ENCODE measurements at places on chromosomes 4 and X. TPM values are rescaled to one million over a fixed set of nuclear protein-coding genes. Genes with fewer than 3 reads are reported as not detected.

GRCh38 chrX:53594354-53594753 is 92.2 kb downstream of the HUWE1 start:
- DNase-seq: no peak

DNA sequence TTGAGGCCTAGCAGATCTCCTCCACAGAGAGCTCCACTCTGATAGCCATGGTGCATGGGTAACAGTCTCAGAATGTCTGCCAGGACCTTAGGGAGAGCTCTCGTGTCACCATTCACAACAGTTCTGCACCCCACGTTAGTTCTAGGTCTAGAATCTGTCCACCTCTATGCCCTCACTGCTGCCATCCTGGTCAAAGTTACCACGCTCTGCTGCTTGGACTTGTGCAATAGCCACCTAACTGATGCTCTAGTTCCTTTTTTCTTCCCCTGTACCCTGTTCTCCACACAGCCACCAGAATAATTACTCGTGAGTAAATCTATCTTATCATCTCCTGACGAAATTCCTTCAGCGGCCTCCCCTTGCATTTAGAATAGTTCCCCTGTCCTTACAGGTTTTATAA is 268.8 kb upstream of the GATB start:
- DNase-seq: no peak

The PNMA6F gene
- total RNA-seq: not detected

The MSANTD1 gene
- 0.16 TPM for total RNA-seq

GRCh38 chr4:149823769-149824221 is 8.2 kb upstream of the IQCM start:
- no peak for DNase-seq

GRCh38 chr4:78320349-78320935 is 231.1 kb upstream of the ANXA3 start:
- DNase-seq: no peak

The RPS6KA6 gene
- 2.5 TPM for total RNA-seq

The CYBB gene
- 28.5 TPM for total RNA-seq

- DNase-seq: peak; percentile 63
Measured at GRCh38 chrX:19747652-19748610, 139.5 kb downstream of the SH3KBP1 start.

The SLC6A14 gene
- total RNA-seq: not detected

- DNase-seq: no peak
Measured at GRCh38 chr4:6404611-6405396, 67.6 kb downstream of the PPP2R2C start.

The PAGE4 gene
- total RNA-seq: not detected

DNA sequence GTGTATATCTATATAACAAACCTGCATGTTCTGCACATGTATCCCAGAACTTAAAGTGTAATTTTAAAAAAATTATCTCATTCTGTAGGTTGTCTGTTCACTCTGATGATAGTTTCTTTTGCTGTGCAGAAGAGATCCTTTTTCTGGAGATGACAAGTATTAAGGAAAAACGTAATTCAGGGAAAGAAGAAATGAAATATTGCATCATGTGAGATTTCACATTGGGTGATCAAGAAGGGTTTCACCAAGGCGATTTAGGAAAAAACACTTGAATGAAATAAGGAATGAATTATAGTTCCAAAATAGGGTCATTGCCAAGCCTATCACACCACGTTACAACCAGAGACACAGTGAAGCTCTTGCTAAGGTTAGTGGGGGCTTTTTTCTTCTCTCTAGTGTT is 227.9 kb downstream of the HNRNPD start:
- DNase-seq: no peak

DNA sequence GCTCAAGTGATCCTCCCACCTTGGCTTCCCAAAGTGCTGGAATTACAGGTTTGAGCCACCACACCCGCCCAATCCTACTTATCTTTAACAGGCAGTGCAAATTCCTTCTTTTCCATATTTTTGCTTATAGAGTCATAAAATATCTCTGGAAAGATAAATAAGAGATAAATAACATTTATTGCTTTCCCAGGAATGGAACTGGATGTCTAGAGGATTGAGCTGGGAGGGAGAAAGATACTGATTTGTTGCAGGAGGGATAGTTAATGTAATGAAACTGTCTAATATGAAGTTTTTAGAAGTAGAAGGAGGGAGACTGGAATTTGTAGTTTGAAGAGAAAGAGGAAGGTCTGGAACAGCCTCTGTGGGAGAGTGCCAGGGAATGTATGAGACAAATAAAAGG is 20.2 kb downstream of the ITGB1BP2 start:
- no peak for DNase-seq

DNA sequence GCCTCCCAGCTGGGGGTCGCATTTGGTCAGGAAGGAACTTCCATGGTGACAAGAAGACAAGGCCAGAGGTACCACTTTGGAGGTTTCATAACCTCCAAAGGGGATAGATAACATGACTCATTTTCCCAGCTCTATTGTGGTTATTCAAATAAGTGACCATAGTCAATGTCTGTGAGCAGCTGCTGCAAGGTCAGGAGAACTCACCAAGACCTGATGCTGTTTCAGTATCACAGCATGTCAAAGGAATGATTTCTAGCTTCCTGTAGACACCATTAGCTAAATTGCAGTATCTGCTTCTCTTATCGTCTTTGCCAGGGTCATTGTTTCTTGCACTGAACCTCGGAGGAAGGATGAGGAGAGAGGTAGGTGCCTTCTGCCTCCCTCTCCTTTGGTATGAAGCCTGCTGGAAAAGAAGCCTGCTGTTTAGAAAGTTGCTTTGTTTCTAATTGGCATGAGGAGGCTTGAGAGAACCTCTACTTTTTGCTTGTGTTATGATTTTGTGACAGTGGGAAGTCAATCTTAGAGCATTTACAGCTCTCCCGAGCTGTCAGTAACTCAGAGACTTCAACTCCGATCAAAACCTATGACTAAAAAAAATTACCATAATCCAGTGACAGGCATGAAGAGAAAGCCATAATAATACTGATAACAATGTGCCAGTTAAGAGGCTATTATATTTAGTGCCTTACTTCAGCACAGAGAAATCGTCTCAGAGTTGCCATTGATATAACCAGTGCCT is 38.0 kb upstream of the GATB start:
- DNase-seq: no peak

The CT83 gene
- not detected for total RNA-seq

DNA sequence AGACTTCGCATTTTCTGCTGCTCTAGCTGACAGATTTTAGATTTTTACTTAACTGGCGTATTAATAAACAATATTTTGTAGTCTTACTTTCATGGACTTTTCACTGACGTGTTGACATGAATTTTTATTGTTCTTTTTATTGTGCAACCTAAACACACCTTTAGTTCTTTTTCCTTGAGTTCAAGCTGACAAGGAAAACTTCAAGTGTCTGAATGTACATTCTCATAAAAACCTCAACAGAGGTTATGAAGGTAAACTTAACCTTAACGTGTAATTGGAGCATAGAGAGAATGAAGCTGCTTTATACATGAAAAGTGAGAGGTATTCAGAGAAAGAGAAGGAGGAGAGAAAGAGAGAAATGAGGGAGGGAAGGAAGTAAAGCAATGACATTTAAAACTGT is 364.3 kb upstream of the CT83 start:
- DNase-seq: no peak

The MAP3K15 gene
- 0.14 TPM for total RNA-seq

DNA sequence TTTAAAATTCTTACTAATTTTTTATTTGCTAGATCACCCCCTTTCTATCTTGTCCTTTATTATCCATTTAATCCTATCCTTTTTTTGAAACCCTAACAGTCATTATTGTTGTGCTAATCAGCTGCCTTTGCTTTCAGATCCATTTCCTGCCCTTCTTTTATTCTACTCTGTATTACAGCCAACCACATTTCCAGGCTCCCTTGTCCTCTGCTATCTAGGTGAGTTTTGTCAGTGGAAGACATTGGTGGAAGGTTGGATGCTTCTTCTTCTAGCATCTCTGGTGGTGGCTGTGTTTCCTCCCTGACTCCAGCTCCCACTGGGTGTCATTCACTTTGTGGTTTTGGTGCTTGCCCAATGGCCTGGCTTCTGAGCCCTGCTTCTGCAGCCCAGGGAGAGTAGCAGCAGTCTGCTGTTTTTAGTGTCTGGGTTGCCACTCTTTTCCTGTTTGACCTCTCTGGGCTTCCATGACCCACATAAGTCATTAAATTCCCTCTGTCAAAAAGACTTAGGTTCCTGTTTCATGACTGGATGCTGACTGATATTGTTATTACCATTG is 225.2 kb upstream of the PGRMC2 start:
- no peak for DNase-seq

The ELF4 gene
- 5.4 TPM for total RNA-seq

- DNase-seq: no peak
Measured at GRCh38 chrX:105645667-105646357, 176.5 kb upstream of the NRK start.

- peak; percentile 97 for DNase-seq
Measured at GRCh38 chrX:74614093-74614909, at the start of gene RLIM. RLIM (minus strand) TSS chrX:74614624; CDS start chrX:74595977, 18,647 bp downstream.

GRCh38 chrX:46485897-46486296 is 59.3 kb downstream of the ZNF674 start:
- no peak for DNase-seq

- no peak for DNase-seq
Measured at GRCh38 chr4:74158466-74159142, 686 bp downstream of the MTHFD2L start.

The CXCL1 gene
- total RNA-seq: 1.5 TPM

DNA sequence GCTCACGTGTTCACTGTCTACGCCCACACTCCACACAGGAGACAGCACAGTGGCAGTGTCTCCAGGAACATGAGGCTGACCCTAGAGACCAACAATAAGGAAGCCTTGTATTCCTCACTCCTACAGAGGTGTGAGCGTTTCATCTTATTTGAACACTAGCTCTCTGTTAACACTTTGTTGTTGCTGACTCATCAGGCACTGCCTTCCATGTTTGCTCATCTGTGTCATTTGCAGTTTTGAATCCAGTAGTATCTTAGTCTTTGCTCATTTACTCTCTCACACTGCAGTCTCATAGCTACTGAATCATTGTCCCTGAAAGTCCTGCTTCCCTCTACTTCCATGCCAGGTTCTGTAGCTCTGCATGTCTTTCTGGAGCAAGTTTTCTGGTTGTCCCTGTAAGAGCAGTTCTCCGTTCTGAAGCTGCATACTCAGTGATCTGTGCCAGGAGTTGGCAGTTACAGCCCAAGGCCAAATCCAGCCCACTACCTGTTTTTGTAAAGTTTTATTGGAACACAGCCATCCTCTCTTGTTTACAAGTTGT is 80.3 kb upstream of the DCLK2 start:
- DNase-seq: no peak

- DNase-seq: no peak
Measured at GRCh38 chr4:72974694-72975487, 94.6 kb downstream of the COX18 start.

DNA sequence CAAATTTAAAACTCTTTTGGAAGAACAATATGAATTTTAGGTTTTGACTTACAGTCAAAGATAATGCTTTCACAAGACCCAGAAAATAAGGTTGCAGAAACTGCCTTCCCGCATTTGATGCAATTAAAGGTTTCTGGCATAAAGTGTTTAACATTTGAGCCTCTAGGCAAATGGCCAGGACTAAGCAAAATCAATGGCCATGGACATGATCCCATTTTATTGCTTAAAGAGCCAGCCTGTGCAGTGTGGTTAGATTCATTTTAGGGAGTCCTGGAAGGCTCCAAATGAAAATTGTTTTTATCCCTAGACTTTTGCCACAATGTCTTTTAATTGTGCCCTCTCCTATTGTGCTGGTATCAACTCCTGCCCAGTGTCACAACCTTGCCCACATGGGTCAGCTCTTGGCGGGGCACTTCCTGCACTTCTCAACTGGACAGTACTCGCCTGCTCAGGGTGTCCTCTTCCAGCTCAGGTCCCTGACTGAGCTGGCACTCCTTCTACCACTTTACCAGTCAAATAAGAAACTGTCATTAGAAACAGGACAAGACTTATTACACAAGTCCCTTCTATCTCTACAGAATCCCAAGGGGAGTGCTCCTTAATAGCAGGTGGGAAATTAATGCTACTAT is 208.4 kb upstream of the NPY2R start:
- no peak for DNase-seq

- DNase-seq: no peak
Measured at GRCh38 chr4:34417160-34417559, 1827.2 kb downstream of the ARAP2 start.

The CPE gene
- total RNA-seq: 64.5 TPM

DNA sequence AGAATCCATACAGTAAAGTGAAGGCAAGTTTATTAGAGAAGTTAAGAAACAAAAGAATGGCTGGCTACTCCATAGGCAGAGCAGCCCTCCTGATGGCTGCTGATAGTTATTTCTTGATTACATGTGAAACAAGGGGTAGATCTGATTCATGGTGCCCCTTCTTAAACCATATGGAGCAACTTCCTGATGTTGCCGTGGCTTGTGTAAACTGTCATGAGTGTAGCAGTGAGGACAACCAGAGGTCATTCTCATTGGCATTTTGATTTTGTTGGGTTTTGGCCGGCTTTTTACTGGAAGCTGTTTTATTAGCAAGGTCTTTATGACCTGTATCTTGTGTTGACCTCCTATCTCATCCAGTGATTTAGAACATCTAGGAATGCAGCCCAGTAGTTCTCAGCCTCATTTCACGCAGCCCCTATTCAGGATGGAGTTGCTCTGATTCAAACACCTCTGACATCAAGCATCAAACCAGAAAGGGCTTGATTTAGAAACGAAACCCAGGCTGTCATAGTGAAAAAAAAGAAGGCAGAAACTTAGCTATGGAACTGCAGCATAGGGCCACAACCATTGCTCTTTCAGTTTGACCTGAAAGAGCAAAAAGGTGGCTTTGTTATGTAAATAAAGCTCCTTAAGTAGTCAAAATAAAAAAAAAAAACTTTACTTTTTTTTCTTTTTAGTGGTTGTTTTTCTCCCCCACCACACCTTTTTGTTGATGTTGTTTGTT is 37.8 kb downstream of the SPCS3 start:
- no peak for DNase-seq

The MAML3 gene
- total RNA-seq: 16.3 TPM

The ADAMTS3 gene
- 1.1 TPM for total RNA-seq

DNA sequence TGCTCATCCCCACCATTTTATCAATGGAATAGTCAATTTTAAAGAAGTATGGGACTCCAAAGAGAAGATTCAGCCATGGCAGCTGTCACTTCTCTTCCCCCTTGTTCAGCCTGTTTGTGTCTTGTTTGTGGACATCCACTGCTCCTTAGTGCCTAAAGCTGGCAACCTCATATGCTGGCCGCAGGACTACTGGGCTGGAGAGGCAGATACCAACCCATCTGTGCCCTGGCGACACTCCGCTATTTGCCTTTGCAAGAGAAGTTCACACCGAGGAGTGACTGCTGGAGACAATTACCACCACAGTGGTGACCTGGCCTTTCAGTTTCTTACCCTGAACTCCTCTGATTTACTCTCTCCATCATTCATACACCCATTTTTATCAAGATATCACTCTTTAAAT is 64.3 kb downstream of the NHSL2 start:
- no peak for DNase-seq

- no peak for DNase-seq
Measured at GRCh38 chr4:62899646-62900364, 1509.4 kb downstream of the TECRL start.

DNA sequence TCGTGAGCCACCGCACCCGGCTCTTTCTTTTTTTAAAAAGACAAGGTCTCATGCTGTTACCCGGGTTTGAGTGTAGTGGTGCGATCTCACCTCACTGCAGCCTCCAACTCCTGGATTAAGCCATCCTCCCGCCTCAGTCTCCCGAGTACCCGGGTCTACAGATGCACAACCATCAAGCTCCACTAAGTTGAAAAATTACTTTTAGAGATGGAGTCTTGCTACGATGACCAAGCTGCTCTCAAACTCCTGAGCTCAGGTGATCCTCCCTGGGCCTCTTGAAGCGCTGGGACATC is 2.0 kb downstream of the SLC25A6 start:
- no peak for DNase-seq

- DNase-seq: no peak
Measured at GRCh38 chrX:134658760-134659023, 421 bp upstream of the PLAC1 start.
